Thymus (tissue), 14 donors: ENCODE measurements at places on chromosomes 3 and 15. TPM values are rescaled to one million over a fixed set of nuclear protein-coding genes. Genes with fewer than 3 reads are reported as not detected.

The ANKUB1 gene
- polyA plus RNA-seq: not detected

The ACAD11 gene
- polyA plus RNA-seq: 26.2 TPM

The DLEC1 gene
- 0.52 TPM for polyA plus RNA-seq

GRCh38 chr15:80461356-80462095 lies 57.3 kb downstream of the ARNT2 start:
- no peak for DNase-seq

GRCh38 chr15:59401824-59402569 lies 29.3 kb upstream of the MYO1E start:
- no peak for DNase-seq

DNA sequence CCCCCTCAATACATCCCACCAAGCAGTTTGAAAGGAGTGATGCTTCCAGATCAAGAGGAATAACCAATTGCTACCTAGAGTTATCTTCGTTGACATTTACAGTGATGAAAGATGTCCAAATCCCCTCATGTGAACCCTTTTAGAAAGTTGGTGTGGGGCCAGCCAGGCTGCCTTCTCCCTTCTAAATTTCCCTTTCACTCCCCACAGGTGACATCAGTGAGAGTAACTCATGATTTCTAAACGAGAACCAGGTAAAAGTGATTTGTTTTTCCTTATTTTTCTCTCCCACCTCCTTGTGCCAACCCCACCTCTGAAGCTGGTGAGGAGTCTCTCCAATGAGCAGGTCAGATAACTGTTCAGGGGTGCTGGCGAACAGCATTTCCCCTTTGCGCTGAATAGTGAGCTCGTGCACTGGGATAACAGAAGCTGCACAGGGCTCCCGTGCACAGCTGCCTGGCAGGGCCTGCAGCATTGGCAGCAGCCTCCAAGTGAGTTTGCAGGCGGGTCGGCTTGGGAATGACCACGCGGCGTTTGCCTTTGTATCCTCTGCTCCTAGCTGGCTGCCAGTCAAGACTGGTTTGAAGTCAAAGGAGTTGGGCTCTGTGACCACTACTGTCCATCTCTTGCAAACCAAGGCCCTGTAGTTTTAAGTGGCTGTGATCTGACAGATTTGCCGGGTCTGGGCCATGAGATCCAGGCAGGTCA lies 70.2 kb upstream of the CORO2B start:
- no peak for DNase-seq

DNA sequence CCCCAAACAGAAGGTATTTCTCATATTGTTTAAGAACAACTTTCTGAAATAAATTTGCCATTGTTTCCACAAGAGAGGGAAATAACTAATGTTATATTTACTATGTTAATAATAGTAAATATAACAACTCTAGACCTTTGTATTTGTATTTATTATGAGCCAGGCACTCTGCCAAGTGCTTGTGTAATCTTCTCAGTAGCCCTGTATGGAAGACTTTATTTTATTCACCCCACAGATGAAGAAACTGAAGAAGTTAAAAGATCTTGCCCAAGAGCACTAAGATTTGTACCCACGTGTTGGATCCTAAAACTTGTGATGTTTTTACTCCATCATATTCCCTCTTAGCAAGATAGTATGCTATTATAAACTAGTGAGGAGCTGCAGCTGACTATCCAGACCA lies 12.0 kb upstream of the GNB4 start:
- DNase-seq: no peak

DNA sequence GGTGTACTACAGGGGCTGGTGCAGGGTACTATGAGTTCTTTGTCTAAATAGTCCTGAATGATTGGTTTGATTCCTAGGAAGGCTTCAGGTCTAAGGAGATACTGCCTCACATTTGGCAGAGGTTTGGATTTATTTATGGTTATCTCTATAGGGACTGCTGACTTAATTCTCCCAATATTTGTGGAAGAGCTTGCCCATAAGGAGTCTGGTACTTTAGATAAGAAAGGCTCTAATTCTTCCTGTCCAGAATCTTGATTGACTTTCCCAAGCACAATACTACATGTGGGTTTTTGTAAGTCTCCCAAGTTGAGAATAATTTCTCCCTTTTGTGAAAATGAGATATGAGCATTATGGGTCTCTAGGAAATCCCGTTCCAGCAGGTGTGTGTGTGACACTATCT lies 36.7 kb upstream of the AP4E1 start:
- DNase-seq: no peak

GRCh38 chr3:65762235-65762580 lies 276.5 kb downstream of the MAGI1 start:
- DNase-seq: no peak

- no peak for DNase-seq
Measured at GRCh38 chr3:10251006-10251405, 2.7 kb downstream of the TATDN2 start.

GRCh38 chr3:70096376-70097066 lies 97.0 kb downstream of the SAMMSON start:
- no peak for DNase-seq

DNA sequence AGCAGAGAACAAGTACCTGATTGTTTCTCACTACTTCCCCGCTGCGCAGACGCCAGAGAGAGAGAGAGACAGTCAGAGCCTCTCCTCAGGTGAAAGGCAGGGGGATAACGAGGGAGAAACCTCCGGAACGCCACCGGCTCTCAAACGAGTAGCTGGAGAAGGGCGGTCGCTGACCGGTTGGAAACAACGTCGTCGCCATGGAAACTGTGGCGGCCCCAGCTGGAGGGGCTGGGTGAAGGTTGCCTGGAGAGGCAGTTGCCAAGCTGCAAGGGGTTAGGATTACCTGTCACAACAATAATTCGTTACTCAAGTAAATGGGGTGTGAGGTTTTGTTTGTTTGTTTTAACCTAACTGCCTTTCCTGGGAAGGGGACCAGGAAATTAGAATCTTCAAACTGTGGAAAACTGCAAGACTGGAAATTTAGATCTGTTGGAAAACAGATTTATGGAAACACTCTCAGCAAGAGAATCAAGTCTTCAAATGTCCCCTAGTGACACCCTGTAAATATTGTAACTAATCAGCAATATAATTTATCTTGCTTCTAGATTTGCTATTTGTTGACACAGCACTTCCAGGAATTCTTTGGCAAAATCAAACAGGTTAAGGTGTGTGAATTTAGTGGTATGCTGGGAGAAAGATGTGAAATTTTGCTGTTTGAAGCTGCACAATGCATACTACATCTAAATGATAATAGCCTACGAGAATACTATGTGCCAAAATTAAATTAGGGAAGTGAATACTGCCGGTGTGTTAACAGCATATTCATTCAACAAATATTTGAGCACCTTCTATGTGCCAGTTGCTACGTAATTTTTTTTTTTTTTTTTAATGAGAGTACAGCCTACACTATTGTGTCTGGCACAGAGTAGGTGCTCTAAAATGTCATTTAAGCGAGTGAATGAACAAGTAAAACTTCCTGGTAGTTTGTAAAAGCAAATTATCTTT lies at the start of gene DNAH12:
Gene DNAH12, minus strand, starts transcription at position 164 of the 945 bp plus-strand sequence. CDS start 1,474 bp downstream, outside the sequence.
- no peak for DNase-seq

- no peak for DNase-seq
Measured at GRCh38 chr15:88447206-88447605, 20.0 kb downstream of the MRPL46 start.

- no peak for DNase-seq
Measured at GRCh38 chr3:174419216-174419615, 439.9 kb upstream of the NAALADL2 start.
